SHP77 treated with DMSO at 0.1 percent for 48 hours (cell line): ENCODE measurements at places on chromosomes 13 and 19.

DNA sequence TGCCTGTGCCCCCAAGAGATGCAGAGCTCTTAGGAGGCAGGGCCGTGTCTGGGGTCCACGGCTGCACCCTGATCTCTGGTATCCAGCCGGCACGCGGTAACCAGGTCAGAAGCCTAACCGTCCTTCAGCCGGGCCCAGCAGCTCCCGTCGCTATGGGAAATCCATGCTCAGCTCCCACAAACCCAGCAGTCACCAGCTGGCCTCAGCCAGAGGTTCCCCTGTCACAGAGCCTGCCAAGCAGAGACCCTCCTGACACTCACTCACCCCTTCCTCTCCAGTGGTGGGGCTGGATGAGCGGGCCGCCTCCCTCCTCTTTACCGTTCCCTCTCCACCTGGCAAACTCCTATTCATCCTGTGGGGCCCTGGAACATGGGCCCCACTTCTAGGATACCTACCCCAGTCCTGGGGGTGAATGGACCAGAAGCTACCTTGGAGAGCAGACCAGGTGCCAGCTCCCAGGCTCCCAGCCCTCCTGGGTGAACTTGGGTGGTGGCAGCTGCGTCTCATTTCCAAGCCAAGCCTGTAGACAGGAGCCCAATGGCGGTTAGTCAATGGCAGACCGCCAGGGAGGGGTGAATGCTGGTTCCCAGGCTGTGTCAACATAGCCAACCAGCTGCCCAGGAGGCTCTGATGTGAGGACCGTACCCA lies 21.4 kb upstream of the TCF3 start:
- DNase-seq = peak; percentile 67

DNA sequence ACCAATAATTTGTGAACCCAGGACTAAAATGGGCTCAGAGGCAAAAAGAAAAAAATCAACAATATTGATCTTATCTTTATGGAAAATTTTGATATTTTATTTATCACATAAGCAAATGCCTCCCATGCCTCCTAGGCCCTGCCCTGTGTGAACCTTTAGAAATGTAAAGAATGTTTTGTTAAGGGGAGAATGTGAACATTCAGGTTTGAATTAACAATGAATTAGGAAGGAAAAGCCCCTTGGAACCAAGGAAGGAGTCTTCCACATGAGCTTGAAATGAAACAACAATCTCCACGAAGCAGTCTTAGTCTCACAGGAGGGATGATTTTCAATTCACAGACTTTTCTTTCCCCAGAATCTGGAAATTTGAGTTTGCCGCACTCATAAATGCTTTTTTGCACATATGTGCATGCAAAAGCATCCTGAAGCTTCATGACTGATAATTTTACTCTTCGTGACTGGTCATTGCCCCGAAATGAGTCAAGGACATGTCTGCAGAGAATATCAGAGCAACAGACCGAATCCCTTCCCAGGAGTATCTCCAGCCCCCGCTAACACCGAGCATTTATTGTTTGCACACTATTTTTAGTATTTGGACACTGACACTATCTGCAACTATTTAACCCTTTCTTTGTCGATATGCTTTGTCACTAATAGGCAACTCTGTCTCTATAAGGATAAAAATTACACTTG lies 135.2 kb downstream of the DCT start:
- DNase-seq = peak; percentile 47

DNA sequence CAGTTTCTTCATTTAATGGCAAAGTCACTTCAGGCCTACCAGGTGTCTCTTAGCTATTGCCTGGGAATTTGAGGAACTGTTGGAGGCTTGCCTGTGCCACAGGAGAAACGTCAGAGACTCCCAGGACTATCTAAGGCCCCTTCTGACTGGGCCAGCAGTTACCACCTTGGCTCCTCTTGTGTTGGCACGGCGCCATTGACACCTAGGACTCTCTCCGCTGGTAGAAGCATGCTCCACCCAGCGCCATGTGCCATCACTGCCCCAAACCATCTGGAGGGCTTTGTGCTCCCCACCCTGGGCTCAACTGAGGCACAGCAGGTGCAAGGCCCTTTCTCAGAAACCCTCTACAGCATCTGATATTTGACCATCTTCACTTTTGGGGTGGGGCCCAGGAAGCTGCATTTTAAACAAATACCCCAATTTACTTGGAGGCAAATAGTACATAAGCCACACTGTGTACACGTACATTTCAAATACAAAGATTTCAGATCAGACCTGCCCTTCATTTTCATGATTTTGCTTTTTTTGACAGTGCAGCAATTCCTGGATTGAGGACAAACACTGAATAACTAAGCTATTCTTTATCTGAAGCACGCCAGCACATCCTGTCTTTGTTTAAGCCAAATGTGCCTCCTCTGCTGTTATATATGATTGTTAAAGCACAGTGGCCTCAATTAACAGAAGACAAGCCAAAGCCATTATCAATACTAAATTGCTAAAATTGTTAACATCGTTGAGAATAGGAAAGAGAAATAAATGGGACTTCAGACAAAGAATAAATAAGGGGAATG lies 59.9 kb upstream of the TPP2 start:
- DNase-seq = no peak

- peak; percentile 31 for DNase-seq
Measured at GRCh38 chr19:44807652-44808462, 1.0 kb upstream of the BCAM start.

DNA sequence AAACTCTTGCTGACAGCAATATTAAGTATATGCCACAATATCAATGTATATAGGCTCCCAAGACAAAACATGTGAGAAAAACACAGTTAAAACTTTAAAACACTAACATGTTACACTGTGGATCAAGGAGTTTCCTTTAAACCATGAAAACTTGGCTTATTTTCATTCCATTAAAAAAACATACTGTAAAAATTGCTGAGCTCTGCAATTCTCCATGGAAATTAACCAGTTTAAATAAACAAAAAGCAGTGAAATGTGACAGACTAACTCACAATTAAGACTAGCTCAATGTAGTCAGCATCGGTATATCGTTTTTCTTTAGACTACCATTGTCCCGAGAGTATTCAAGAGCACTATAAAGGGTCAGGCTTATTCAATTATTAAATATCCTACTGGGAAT lies 930.5 kb upstream of the SLITRK1 start:
- no peak for DNase-seq

GRCh38 chr19:49937750-49938381 lies 8.6 kb upstream of the NUP62 start:
- DNase-seq = peak; percentile 51

DNA sequence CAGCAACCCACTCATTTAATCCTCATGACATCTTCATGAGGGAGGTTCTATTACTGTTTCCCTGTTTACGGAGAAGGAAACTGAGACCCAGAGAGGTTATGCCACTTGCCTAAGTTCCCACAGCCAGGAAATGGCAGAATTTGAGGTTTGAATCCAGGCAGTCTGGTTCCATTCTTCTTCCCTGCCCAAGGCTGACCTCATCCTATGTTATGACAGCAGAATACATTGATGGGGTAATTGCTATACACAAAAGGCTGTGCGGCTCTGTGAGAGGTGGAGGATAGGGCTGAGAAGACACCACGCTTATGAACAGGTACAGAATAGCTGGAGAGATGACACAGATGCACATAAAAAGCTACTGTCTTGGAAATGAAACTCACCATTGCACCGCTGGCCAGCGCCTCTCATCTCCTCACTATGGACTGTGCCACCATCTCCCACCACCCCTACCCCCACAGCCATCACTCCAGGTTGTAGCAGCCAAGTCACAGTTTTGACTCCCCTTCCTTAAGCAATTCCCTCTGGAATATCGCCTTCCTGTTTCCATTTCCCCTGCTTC lies 11.5 kb downstream of the MAG start:
- no peak for DNase-seq

GRCh38 chr19:17333611-17334413 lies 843 bp downstream of the ANO8 start:
- DNase-seq = no peak

- no peak for DNase-seq
Measured at GRCh38 chr19:38475176-38475575, 41.7 kb downstream of the RYR1 start.

GRCh38 chr13:99208845-99209527 lies 8.3 kb downstream of the UBAC2 start:
- no peak for DNase-seq

DNA sequence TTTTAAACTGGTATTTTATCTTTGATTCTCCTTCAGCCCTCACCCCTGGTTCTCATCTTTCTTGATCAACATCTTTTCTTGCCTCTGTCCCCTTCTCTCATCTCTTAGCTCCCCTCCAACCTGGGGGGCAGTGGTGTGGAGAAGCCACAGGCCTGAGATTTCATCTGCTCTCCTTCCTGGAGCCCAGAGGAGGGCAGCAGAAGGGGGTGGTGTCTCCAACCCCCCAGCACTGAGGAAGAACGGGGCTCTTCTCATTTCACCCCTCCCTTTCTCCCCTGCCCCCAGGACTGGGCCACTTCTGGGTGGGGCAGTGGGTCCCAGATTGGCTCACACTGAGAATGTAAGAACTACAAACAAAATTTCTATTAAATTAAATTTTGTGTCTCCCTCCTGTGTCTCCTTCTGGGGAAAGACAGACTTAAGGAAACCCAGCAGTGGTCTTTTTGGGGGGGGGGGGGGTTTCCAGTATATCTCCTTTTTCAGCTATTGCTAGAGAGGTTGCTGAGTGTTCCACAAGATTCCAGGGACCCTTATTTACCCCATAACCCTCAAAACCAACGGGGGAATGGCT lies 1.5 kb upstream of the RAD23A start:
- DNase-seq = no peak

DNA sequence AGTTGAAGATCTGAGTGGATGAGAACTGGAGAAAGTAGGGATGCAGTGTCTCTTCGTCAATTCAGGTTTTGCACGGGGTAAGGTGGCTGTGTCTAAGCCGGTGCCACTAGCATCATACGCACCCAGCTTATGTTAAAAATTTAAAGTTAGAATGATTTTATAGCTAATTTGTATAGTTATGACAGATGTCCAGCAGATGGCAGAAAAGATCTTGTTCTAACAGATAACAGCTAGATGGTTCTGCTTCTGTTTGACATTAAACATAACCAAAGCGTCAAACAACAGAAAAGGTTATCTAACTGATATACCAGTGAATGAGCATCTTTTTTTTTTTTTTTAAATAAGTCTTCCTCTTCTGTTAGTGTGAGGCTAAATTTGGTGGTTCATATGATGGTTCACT lies 18.8 kb upstream of the EDDM13 start:
- peak; percentile 25 for DNase-seq

GRCh38 chr19:7670790-7671189 lies 1.9 kb downstream of the RETN start:
- DNase-seq = no peak

DNA sequence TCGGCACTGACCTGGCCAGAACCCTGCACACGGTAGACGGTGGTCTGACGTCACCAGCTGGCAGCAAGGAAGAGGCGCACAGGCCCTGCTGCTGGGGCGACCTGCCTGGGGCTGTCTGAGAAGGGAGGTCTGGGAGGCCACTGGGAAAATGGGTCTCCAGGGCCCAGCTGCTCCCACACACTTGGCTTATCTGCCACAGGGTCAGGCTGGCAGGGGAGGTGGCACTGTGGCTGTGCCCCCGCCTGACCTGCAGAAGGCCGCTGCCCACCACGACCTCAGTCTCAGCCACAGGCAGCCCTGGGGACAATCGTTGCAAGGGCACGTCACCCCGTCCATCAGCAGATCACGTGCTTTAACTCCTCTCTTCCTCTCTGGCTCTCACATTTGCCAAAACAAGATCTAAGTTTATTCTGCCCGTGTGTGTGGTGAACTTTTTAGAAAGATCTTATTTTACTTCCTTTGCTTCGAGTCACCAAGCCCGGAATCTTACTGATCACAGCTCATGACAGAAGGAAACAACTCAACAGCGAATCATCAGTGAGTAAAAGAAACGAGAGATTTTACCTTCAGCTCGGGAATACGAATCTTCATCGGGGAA lies 45.2 kb upstream of the RANBP3 start:
- no peak for DNase-seq

DNA sequence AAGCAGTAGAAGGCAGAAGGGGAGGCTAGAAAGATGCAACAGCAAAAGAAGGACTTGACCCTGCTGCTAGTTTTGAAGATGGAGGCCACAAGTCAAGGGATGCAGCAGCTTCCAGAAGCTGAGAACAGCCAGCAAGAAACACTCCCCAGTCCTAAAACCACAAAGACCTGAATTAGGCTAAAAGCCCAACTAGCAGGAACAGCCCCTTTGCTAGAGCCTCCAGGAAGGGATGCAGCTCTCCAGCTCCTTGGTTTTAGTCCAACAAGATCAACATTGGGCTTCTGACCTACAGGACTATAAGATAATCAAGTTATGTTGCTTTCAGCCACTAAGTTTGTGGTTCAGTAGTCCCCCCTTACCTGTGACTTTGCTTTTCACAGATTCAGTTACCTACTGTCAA lies 10.5 kb upstream of the LATS2 start:
- no peak for DNase-seq

GRCh38 chr19:16599655-16600346 lies 27.6 kb upstream of the SLC35E1 start:
- no peak for DNase-seq

- DNase-seq = peak; percentile 11
Measured at GRCh38 chr13:96475103-96475502, 385.2 kb downstream of the HS6ST3 start.

DNA sequence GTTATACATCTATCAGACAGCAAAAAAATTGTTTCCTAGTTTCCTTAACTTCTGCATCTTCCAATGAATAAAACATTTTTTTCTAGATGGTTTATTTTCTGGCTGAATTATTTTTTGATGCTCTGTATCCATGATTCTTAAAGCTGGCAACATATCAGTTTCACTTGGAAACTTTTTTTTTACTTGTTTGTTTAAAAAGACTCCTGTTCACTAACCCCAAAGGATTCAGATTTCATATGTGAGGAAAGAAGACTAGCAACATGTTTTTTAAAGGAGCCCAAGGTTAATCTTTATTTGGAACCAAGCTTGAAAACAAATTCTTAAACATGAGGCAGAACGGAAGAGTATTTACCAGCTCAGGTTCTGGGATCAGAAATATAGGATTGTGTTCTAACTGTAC lies 632.3 kb downstream of the SLITRK6 start:
- no peak for DNase-seq

GRCh38 chr13:104900191-104900817 lies 1635.2 kb downstream of the EFNB2 start:
- DNase-seq = no peak

DNA sequence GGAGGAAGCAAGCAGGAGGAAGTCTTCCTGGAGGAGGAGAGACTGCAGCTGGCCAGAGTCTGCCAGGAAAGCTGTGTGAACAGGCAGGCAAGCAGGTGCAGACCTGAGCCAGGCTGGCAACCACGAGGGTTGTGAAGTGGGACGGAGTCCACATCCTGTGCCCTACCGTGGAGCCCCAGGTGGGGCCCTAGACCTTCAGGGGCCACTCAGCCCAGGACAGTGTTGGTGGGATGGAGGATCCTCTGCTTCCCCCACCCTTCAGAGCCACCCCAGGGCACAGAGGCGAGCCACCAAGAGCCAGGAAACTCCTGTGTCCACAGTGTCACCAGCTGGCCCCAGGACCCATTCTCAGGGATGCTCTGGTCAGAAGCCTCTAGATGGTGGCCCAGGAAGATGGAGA lies 8.4 kb upstream of the VSTM2B start:
- no peak for DNase-seq

DNA sequence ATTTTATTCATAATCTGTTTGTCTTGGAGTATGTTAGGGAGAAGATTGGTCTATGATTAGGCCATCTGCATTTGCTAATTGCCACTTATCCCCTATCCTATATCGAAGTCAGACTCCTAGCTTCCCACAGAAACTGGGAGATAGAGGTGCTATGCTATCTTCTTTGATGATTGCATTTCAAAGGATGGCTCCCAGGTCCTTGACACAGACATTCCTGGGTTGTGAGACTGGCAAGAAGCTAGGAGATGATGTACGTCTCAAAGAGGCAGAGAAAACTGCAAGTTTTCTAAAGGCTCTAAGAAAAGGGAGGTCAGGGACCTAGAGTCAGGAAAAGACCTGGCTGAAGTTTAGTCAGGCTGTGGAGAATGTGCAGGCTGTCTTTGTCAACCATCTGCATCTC lies 1251.9 kb downstream of the PCDH17 start:
- DNase-seq = no peak
